ENCODE measurements at places on chromosomes 1 and 21.

DNA sequence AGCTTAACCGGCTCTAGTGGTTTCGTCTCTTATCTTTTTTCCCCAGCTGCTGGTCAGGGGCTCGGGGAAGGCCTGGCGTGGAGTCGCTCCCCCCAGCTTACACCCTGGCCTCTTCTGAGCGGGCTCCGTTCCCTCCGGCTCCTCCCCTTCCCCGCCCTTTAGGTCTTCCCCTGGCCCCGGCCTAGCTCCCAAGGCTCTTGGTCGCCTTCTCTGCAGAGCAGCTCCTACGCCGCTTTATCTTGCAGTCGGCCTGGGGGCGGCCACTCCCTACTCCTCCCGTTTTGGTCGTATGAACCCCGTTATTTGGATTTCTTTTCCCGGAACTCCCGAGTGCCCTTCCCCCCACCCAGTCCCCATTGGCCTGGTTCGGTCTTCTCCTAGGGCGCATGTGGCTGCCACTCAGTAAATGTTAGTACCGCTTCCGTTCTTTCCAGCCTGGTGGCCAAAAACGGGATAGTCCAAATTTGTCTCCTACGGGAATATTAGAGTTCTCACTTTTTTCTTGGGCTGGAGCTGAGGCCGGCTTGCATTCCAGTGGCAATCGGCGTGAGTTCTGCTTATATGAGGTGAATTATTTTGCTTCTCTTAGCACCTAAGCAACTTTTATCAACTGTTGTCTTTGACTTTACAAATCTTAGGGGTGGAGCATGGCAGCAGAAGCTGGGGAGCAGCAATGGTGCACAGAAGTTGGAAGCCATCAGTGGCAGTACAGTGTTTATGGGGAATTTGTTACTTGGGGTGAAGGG lies 467 bp downstream of the THRAP3 start:
- peak; percentile 84 for DNase-seq

GRCh38 chr1:113980110-113980509 lies 836 bp downstream of the OLFML3 start:
- DNase-seq: peak; percentile 26

- DNase-seq: no peak
Measured at GRCh38 chr21:27250366-27250765, 283.5 kb upstream of the ADAMTS5 start.

DNA sequence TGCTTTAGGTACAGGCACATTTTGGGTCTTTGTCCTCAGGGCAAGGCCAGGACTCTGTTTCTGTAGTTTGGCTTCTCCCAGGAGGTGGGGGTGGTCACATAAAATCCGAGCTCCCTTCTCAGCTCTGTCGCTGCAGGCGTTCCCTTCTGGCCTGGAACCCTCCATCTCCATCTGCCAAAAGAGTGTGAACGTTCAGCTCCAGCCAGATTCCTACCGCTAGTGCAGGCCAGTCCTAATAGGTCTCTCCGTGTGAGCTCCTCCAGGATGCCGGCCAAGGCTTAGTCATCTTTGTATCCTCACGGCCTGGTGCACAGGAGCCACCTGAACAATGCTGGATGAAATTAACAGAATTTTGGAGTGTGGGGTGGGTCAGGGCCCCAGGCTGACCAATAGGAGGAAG lies 19.9 kb upstream of the KCNA10 start:
- no peak for DNase-seq

- no peak for DNase-seq
Measured at GRCh38 chr1:65948609-65949229, 156.0 kb downstream of the PDE4B start.

GRCh38 chr21:37195059-37195458 lies 72.1 kb downstream of the VPS26C start:
- DNase-seq: no peak

- peak; percentile 27 for DNase-seq
Measured at GRCh38 chr1:200739702-200740570, 1.2 kb downstream of the CAMSAP2 start.

GRCh38 chr1:43220905-43221778 lies 48.6 kb upstream of the TMEM125 start:
- DNase-seq: no peak

GRCh38 chr1:162676750-162677149 lies 44.5 kb downstream of the DDR2 start:
- DNase-seq: no peak

GRCh38 chr21:45950740-45951515 lies 30.6 kb upstream of the COL6A1 start:
- DNase-seq: peak; percentile 55

GRCh38 chr1:104648269-104648691 lies 898.6 kb downstream of the AMY1C start:
- peak; percentile 59 for DNase-seq

GRCh38 chr1:151472856-151473731 lies 13.8 kb upstream of the POGZ start:
- peak; percentile 50 for DNase-seq

DNA sequence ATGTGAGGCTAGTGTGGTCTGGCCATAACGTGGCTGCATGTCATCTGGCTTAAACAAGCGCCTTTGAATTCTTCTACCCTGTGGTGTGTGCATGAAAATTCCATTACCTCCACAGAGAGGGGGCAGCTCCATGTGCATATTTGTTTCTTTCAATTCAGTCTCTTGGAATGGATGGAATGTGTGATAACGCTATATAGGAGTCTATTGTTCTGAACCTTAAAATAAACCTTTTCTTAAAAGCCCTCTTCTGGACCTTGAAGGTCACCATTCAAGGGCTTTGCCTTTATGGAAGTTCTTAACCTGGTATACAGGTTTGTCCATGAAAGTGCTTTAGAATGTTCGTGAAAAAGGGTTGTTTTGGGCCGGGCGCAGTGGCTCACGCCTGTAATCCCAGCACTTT lies 118.2 kb upstream of the ADGRL2 start:
- no peak for DNase-seq

DNA sequence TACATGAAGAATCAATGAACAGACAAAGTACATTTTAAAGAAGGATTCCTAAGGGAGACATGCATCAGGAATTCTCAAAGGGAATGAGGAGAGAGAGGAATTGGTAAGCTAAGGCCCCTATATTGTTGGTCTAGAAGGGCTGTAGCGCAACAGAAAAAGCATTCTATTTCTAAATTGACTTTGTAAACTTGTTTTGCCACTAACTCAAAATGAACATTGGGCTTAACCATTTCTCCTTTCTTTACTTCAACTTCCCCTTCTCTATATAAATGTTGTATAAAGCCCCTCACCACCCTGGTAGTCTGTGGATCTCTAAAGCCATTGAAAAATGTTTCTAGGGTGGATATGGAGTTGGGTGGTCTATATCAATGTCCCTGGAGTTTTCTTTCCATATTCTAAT lies 20.4 kb upstream of the OR6N2 start:
- DNase-seq: no peak

- no peak for DNase-seq
Measured at GRCh38 chr1:172885411-172885810, 165.3 kb downstream of the TNFSF18 start.

All from NCI-H345 (cell line).